ENCODE measurements at places on chromosomes 1 and 21.

DNA sequence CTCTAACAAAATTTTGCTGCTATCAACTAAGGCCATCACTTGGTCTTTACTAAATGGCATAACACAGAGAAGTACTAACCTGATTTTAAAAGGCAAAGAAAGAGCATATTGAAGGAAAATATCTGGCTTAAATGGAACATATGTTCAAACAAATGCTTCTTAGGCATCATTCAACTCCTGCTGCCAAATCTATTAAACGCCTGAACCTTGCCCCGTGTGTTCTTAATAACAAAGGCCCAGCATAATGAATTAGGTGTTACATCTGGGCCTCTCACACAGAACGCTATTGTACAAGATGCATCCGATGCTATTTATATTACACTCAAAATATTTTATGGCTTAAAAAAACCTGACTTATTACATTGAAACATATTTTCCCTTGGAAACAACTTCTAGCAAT is 48.4 kb downstream of the B3GALNT2 start:
- no peak for DNase-seq

GRCh38 chr1:71135571-71135970 is 54.7 kb upstream of the ZRANB2 start:
- no peak for DNase-seq

- no peak for DNase-seq
These were observed 53.1 kb upstream of the LBR start for GRCh38 chr1:225480825-225481434.

GRCh38 chr1:95073446-95073845 is 695 bp upstream of the ALG14 start:
- no peak for DNase-seq
